ENCODE measurements at places on chromosomes 1 and 21.

GRCh38 chr1:174871886-174872285 lies 127.9 kb upstream of the CACYBP start:
- DNase-seq = no peak

DNA sequence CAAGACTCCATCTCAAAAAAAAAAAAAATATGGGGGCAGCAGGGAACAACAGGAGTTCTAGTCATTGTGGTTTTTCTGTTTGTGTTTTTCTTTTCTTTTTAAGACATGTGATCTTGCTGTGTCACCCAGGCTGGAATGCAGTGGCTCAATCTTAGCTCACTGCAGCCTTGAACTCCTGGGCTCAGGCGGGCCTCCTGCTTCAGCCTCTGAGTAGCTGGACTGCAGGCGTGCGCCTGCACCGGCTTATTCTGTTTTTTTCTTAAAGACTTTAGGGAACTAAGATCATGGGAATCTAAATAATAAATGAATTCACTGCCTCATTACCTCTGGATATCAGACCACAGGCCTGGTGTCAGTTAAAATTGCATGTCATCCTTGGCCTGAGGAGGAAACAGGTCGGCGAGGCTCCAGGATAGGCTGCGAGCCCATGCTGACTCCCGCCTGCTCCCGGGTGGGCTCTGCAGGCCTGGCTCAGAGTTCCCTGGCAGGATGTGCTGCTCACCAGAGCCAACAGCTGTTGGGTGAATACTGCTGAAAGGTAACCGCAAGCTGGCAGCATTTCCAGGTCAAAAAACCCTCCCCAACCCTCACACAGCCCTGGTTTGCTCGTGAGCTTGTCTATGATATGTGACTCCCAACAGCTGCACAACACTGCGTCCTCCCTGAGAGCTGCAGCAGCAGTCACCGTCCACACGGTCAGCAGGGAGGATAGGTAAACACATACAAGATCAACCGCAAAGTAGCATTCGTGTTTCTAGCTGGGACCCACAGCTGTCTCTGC lies 58.1 kb downstream of the SCCPDH start:
- DNase-seq = no peak

DNA sequence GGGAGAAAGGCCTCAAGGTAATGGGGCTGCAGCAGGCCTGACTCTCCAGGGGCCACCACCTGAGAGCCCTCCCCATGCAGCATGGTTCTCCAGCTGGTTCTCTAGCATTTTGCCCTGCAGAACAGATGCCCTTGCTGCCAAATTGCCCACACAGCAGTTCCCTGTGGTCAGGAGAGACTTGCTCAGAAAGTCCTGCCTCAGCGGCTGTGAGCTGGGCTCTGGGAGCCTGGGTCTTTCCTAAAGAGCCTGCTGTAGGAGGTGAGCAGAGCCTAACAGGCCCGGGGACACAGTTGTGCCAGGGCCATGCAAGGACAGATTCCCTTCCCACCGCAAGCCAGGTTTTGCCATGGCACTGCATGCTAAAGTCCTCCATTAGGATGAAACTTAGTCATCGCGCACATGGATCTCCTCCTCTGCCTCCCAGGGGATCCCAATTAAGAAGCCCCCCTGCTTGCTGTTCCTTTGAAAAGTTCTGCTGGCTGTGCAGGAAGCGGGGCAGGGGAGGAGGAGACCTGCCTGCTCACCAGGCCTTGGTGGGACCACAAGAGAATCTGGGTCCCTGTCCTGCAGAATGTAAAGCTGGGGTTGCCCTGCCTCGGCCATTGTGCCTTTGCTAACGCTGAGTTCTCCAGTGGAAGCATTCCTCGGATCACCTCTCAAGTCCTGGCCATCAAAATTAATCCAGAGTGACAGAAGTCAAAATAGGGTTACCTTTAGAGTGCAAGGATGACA lies 21.4 kb downstream of the TEX35 start:
- no peak for DNase-seq

GRCh38 chr1:201175820-201176500 lies 14.7 kb upstream of the IGFN1 start:
- DNase-seq = no peak

DNA sequence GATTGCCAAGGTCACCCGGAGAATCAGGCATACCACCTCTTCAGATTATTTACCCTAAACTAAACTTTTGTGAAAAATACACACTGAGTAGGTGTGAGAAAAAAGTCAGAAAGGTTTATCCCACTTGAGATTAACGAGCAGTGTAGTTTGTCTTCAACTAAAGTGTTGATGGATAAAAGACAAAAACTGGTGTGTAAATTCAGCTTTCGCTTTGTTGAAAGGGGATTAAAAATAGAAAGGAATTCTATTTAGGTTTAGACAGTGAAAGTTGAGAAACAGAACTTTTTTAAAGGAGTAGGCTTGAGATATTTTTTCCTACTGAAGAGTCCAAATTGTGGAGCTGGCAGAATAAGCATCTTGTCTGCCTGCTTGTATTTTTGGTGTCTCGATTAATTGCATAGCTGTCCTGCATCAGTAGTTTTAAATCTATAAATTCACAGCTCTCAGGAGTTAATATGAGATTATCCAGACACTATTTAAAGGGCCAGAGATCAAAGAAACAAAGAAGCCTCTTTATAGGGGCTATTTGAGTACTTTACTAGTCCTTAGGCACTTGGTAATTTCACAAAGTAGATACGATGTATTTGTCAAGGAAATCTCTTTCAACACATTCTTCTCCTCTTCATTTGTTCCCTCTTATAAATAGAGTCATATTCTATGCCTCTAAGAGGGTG lies 46.7 kb upstream of the RABGAP1L start:
- DNase-seq = no peak

GRCh38 chr1:204320382-204320804 lies 39.3 kb downstream of the PLEKHA6 start:
- DNase-seq = no peak

DNA sequence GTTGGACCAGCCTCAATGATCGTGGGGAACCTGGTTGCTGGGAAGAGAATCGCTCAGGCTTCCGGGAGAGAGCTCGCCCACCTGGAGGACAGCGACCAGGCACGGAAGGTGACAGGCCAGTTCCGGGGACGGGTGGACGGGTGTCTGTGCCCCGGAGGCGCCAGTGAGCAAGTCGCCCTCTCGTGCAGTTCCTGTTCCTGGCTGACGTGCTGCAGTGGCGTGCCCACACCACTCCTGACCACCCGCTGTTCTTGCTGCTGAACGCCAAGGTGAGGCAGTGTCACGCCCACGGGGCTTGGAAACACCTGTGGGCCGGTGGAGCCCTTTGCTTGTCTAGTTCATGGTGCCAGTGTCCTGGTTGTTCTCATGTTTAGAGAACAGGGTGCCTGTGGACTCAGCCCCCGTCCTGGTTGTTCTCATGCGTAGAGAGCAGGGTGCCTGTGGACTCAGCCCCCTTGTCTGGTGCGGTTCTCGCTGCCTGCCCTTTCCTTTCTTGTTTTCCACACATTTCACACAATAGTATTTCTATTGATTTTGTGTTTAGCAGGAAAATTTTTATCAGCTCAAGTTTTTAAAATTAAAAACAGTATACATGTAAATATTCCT lies 53.1 kb downstream of the S100B start:
- no peak for DNase-seq

All from GM13976 (cell line).